ENCODE measurements at places on chromosomes 5 and 9.

- DNase-seq = no peak
These were observed 88.9 kb downstream of the ADRB2 start for GRCh38 chr5:148915224-148915817.

DNA sequence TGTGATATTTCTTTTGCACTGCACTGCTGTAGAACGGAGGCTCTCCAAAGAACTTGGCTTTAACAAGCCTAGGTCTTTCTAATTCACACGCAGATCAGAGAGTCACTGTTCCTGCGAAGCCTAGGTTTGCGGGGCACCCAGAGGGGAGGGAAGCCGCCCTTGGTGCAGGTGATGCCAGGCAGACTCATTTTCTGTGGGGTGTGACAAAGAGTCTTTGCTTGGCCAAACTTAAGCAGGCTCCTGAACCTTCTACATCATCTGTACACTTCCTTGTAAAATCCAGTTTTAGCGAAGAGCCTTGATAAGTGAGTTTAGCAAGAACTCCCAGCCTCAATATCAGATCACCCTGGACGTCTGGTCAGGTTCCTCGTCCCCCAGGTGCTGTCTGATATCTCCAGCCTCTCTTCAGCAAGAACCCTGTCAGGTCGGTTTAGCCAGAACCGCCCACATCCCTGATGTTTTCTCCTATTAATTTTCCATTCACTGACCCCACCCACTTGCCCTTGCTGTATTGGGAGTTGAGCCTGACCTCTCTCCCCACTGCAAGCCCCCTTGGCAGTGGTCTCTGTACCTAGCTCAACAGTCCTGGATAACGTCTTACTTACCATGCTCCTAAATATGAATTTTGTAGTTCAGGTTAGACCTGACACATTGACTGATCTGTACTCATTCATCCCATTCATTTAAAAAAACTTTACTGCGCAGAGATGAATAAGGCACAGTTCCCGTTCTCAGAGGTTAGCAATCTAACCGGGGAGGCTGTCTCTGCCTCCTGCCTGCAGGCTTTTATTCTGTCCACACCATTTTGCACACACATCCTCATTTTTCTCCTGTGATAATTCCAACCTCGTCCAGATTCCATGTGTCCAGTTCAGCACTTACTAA is 880 bp upstream of the UBAC1 start:
- DNase-seq = peak; percentile 25

DNA sequence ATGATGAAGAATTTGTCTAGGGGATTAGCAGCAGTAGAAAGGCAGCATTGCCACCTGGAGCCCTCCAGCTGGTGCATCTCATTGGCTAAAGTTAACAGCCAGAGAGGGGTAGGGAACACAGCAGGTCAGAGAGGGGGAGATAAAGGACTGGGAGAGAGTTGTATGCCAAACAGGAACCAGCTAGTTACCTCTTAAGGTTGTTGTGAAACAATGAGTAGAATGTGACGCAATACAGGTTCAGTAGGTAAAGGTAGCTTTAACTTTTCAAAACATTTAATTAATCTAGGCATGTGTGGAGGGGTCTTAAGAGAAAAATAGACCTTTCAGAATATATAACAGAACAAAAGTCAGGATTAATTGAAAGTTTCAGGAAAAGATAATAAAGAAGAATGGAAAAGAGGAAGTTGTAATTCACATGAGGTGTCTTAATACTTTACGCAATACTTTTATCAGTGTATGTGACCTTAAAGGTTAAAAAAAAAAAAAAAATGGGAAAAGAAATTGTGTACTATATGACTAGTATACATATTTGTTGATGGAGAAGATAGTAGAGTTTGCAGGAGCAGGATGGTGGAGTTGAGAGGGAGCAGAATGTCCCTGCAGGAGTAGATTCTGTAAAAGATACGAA is 14.3 kb downstream of the FBXO38 start:
- DNase-seq = peak; percentile 69

- no peak for DNase-seq
These were observed 31.1 kb upstream of the CCDC180 start for GRCh38 chr9:97276310-97276852.

GRCh38 chr5:1546556-1546955 is 22.8 kb upstream of the LPCAT1 start:
- DNase-seq = no peak

DNA sequence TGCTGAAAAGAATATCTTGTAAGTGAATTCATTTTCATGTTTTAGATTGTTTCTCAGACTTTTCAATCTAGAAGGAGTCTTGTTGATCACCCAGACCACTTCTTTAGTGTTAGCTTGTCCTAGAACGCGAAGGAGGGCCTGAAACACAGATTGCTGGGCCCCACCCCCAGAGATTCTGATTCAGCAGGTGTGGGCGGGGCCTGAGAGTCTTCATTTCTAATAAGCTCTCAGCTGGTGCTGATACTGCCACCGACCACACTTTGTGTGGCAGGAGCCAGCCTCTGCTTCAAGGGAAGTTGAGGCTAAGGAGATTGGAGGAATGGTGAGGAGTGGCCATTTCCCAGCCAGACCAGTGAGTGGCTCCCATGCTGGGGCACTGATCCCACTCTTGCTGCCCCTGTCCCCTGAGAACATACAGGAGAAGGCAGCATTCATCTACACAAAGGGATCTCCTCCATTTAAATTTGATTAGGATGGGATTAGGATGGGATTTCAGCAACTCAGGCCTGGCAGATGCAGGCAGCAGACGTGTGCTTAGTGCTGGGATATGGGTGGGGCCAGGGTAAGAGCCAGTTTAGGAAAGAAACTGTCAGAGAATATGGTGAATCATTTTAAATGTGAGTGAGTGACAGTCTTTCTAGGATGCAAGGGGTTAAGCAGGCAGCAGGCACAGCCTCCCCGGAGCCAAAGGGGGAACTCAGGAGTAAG is 35.9 kb downstream of the ZNF618 start:
- DNase-seq = no peak
